Mesendoderm (in vitro differentiated cells): ENCODE measurements at places on chromosomes 6 and 20.

GRCh38 chr6:45880159-45880558 is 135.5 kb downstream of the CLIC5 start:
- DNase-seq, result peak; percentile 77

DNA sequence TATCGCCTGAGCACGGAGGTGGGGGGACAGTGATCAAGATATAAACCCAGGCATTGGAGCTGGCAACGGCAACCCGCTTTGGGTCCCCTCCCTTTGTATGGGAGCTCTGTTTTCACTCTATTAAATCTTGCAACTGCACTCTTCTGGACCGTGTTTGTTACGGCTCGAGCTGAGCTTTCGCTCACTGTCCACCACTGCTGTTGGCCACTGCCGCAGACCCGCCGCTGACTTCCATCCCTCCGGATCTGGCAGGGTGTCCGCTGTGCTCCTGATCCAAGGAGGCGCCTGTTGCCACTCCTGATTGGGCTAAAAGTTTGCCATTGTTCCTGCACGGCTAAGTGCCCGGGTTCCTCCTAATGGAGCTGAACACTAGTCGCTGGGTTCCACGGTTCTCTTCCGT is 48.9 kb upstream of the CD83 start:
- no peak for DNase-seq

GRCh38 chr6:106724848-106725247 is 95.5 kb downstream of the QRSL1 start:
- DNase-seq, result no peak

GRCh38 chr20:45840700-45841198 is 7.2 kb downstream of the SNX21 start:
- DNase-seq, result no peak

GRCh38 chr6:131182991-131183425 is 47.7 kb downstream of the AKAP7 start:
- DNase-seq, result peak; percentile 77

- no peak for DNase-seq
These were observed 174.7 kb downstream of the PREX1 start for GRCh38 chr20:48652961-48653705.

GRCh38 chr6:90877616-90878015 is 290.7 kb upstream of the MAP3K7 start:
- no peak for DNase-seq

- DNase-seq, result no peak
These were observed 728 bp downstream of the PSMA7 start for GRCh38 chr20:62142252-62143080.

DNA sequence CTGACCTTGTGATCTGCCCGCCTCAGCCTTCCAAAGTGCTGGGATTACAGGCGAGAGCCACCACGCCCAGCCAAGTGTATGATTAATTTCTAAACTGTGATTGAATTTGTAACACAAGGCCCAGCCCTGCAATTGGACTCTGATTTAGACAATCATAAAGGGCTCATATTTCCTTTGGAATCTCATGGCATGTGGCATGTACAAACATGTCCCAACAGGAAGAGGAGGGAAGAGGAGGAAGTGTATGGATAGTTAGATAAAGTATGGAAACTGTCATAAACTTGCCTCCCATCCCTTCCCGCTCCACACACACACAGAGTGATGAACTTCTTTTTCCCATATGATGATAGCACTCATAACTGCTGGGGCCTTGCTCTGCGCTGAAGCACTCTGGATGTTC is 27.2 kb upstream of the QKI start:
- DNase-seq, result no peak

- DNase-seq, result no peak
These were observed 31.5 kb upstream of the GCM1 start for GRCh38 chr6:53179961-53180651.

- DNase-seq, result peak; percentile 66
These were observed 365.3 kb upstream of the PTCHD4 start for GRCh38 chr6:48476257-48476656.

DNA sequence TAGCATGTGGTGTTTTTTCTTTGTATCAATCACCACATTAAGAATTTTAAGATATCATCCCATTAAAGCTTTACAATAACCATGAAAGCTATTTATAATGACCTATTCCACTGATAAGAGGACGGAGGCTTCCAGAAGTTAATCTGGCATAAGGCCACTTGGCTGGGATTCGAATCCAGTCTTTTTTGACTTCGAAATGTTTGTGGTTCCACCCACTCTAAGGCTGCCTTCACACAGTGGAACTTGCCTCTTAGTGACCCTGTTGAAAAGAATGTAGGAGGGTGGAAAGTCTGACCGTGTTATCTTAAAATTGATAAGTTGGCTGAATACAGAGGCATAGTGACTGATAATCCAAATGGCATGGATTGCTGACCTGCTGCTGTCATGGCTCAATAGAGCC is 959.7 kb downstream of the KIF16B start:
- peak; percentile 62 for DNase-seq

GRCh38 chr6:91540902-91541301 is 954.0 kb upstream of the MAP3K7 start:
- DNase-seq, result no peak

- DNase-seq, result no peak
These were observed 30.5 kb downstream of the SERPINB6 start for GRCh38 chr6:2940851-2941250.

- no peak for DNase-seq
These were observed 6.6 kb upstream of the ACAT2 start for GRCh38 chr6:159754959-159755914.

DNA sequence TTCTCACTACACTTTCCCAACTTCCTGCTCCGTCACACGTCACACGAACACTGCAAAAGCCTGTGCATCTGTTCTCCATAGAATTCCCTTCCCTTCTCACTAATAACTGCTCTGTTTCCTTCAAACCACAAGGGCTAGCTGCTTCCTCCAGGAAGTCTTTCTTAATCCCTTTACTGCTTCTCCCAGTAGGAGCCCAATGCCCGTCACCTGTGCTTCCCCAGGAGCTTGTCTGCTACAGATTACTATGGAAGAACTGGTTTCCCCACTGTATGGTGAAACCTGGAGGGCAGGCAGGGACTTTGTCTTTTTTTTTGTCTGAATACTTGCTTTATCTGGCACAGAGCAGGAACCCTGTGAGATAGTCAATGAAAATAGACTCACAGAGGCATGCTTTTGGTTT is 444.7 kb upstream of the MAP3K7 start:
- DNase-seq, result peak; percentile 91

- no peak for DNase-seq
These were observed 17.3 kb upstream of the FRMD1 start for GRCh38 chr6:168096271-168096764.

DNA sequence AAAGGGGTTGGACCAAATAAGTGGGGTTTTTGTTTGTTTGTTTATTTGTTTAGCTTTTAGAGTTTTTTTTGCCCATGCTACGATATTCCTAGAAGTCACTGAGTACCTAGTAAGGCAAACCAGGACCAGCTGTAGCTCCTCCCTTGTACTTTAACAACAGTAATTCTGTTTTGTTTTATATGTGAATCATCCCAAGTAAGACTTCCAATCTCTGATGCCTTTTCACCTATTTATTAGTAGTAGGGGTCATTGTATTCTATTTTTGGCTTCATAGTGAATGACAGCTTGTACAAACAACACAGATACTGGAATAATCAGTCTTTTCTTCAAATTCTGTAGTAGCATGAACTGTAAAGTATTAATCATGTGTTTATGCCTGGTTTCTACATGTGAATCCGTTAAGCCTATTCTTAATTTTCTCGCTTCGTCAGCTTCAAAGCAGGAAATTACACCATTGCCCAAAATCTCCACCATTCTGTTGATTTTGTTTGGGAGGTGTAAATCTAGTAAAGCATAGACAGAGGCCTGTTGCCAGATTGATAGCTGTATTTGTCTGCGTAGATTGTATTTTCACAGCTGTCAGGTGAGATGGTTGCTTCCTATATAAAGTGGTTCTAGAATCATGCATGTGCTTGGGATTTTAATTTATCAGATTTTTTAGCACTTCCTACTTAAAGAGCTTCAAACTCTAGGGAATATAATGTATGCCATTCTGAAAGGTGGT is 151.5 kb upstream of the FLRT3 start:
- DNase-seq, result peak; percentile 18

DNA sequence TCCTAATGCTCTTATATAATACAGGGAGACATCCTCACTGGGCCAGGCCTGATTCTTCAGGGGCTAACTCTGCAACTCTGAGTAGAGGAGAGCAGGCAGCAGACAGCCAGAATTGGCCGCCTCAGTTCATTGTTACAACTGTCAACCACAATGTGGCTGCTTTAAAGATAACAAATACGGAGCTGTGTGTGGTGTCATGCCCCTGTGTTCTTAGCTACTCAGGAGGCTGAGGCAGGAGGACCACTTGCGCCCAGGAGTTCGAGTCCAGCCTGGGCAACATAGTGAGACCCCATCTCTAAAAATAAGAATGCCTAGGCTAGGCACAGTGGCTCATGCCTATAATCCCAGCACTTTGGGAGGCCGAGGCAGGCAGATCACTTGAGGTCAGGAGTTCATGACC is 34.3 kb downstream of the CEP250 start:
- DNase-seq, result no peak

DNA sequence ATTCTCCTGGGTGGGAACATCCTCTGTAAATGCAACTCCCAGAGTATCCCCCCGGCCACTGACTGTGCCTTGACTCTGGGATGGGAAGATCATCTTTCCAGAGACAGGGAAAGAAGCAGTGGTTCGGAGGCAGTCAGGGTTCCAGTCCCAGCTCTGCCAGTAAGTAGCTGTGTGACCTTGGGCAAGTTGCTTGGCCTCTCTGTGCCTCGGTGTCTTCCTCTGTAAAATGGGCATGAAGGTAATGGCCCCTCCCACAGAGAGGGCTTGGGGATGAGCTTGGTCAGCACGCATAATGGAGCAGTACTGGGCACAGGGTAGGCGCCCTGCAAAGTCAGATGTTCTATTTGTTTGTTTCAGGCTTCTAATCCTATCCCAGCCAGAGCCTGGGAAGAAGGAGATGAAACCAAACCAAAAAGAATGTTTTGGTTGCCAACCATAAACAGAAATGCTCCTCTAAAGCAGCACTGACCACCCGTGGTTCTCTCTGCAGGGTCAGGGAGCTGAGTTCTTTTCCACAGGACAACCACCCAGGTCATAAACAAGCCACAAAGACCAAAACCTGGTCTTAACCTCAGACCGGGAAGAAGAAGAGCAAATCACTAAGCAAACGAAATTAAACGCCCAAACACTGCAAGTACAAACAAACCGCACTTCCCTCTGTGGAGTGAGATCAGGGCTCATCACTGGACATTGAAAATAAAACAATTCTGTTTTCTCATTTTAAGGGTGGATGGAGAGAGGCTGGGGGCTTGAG is 381.0 kb upstream of the SULF2 start:
- no peak for DNase-seq

DNA sequence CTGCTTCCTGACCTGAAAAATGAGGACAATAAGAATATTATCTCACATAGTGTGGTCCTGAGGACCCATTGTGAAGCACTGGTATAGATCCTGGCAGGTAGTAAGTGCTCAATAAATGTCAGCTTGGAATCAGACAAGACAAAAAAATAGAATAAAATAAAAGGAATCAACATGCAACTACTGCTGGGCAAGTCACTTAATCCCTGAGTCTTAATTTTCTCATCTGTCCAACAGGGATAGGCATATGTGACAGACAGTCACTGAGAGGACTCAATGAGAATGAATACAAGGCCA is 38.0 kb upstream of the PIM1 start:
- DNase-seq, result no peak

GRCh38 chr6:166862287-166862977 is 93.9 kb downstream of the RNASET2 start:
- DNase-seq, result peak; percentile 80

DNA sequence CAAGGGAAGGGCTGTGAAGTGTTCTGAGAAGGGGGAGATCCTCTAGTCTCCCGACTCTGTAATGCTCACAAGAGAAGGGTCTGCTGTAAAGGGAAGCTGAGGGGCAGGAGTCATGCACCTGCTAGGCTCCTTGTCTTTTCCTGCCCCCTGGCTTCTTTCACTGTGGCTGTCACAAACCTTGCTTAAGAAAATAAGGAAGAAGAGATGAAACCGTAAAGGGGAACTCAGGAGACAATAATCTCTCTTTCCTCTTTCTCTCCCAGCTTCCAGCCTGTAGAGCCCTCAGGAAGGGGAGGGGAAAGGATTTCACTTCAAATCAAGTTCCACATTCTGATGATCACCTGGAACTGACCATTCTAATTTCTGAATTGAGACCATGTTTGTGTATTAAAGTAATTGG is 26.3 kb downstream of the SLC13A3 start:
- DNase-seq, result no peak
